ENCODE measurements at places on chromosomes 7 and 10.
A peak's percentile ranks its signal among the peaks of the same experiment; 100 is the strongest.

- no peak for DNase-seq
Measured at GRCh38 chr7:14841869-14842268, 60.7 kb downstream of the DGKB start.

- no peak for DNase-seq
Measured at GRCh38 chr10:122471531-122472177, 10.3 kb downstream of the HTRA1 start.

DNA sequence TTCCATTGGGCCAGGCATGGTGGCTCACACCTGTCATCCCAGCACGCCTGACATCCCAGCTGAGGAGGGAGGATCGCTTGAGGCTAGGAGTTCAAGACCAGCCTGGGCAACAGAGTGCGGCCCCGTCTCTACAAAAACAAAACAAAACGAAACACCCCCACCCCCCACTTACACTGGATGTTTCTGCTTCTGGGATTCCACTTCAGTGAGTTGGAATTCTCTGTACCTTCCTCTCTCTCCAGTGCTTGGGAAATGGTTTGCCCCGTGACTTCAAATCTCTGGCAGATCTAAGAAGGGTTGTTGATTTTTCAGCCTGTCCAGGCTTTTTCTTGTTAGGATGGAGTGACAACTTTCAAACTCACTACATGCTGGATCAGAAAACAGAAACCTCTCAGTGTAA, 106.9 kb downstream of the ANLN start:
- DNase-seq: no peak

GRCh38 chr10:131169146-131169545, 142.4 kb downstream of the TCERG1L start:
- no peak for DNase-seq

- no peak for DNase-seq
Measured at GRCh38 chr7:135169964-135170273, 588 bp downstream of the CYREN start.

DNA sequence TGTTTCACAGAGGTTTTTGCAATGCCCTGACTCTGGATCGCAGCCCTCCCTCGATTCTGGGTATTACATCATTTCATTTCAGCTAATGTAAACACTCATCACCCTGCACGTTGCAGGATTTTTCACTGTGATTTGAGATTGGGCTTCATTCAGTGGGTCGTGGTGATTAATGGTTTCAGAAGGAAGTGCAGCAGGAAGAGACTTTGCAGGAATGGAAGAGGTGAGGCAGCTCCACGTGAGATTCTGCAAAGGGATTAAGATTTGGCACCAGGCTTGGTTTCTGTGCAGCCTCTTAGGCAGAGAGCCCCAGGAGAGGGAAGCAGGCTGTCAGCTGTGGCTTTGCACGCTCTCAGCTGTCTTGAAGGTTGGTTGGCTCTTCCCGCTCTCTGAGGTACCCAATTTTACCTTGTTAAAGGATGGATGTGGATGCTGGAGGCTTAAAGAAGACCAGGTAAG, 95.2 kb downstream of the PLCE1 start:
- no peak for DNase-seq

GRCh38 chr10:63171255-63171855, 38.2 kb downstream of the NRBF2 start:
- no peak for DNase-seq

- no peak for DNase-seq
Measured at GRCh38 chr7:91778416-91778815, 102.1 kb downstream of the MTERF1 start.

DNA sequence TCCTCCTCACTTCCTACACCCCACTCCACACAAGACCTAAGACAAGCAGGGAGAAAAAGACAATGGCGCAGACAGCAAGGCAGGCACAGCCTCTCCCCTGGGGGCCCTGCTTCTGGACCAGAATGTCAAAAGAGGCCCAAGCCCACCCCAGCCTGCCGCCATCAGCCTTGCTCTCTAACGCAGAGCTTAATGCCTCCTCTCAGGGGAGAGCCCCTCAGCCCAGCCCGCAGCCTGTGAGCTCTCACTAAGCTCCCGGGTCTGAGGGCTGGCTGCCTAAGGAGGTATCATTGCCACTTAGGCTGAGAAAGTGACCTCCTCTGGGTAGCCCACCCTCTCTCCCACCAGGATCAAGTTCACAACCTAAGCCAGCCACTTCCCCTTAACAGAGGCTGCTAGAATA, 16.7 kb downstream of the SLIT1 start:
- DNase-seq: no peak

DNA sequence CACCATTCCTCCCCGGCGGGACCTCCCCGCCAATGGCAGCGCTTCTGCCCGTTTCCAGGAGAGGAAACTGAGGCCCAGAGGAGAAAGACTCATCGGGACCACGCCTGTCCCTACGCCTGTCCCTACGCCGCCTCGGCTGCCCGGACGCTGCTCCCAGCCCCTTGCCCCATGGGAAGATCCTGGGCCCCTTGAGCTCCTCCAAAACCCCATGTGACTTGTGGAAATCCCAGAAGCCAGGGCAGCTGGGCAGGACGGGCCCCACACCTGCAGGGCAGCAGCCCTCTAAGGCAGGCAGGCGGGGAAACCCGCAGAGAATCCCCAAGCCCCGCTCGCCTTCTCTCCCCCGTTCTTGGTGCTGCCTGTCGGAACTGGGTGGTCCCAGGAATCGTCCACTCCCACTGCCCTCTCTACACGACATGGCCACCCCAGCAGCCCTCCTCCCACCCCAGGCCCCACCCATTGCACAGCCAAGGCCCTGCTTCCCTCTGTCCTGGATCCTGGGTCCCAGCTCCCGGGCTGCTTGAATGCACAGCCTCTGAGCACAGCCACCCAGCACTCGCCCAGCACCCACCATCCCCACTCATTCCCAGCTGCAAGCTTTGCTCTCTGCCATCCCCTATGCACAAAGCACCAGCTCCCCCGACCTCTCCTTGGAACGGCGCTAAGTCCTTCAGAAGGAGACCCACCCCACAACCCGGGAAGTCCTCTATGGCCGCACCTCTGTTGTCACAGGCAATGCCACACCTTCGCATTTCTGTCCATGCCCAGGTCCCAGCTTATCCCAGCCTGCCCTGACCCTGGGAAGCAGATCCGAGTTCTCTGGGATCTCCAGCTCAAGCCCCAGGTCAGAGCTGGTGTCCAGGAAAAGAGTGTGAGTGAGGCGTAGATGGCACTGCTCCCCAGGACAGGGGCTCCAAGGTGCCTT, 50.6 kb downstream of the SLC29A4 start:
- DNase-seq: no peak

- DNase-seq: no peak
Measured at GRCh38 chr7:114264023-114264422, 150.6 kb upstream of the FOXP2 start.

DNA sequence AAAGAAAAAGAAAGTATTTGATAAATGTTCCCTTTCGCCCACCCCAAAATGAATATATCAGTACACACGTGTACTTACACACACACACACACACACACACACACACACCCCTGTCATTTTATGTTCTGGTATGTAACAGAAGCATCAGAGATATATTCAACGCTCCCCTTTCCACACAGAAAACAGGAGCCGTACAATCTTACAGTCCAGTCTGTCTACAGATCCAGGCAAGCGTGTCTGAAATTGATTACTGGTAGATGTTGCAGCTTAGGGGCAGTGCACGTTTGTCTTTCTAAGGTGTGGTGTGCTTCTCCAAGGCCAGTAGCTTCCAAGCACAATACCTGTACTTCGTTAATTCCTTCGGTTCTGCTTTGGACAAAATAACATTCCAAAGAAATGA, 143.7 kb upstream of the RNF32 start:
- no peak for DNase-seq

DNA sequence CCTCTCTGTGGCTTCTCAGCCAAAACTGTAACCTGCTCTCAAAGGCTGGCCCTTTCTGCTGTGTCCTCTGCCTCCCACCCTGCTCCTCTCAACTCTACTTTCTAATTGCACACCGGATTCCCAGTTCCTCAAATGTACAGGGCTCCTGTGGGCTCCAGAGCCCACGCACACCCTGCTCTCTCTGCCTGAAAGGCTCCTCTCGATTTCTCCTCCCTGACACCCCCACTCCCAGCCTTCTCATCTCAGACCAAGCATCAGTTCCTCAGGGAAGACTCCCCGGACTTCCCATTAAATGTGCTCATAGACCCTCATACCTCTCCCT, 111.7 kb upstream of the STEAP1B start:
- no peak for DNase-seq

- no peak for DNase-seq
Measured at GRCh38 chr10:34861293-34862021, 46.4 kb upstream of the PARD3 start.

- DNase-seq: no peak
Measured at GRCh38 chr10:100664316-100665149, 80.8 kb upstream of the PAX2 start.

GRCh38 chr10:102229810-102230263, 3.7 kb downstream of the ELOVL3 start:
- DNase-seq: peak; percentile 74

GRCh38 chr10:47350671-47351640, 2.8 kb downstream of the RBP3 start:
- no peak for DNase-seq

- DNase-seq: no peak
Measured at GRCh38 chr10:14172336-14172950, 158.3 kb downstream of the FRMD4A start.

DNA sequence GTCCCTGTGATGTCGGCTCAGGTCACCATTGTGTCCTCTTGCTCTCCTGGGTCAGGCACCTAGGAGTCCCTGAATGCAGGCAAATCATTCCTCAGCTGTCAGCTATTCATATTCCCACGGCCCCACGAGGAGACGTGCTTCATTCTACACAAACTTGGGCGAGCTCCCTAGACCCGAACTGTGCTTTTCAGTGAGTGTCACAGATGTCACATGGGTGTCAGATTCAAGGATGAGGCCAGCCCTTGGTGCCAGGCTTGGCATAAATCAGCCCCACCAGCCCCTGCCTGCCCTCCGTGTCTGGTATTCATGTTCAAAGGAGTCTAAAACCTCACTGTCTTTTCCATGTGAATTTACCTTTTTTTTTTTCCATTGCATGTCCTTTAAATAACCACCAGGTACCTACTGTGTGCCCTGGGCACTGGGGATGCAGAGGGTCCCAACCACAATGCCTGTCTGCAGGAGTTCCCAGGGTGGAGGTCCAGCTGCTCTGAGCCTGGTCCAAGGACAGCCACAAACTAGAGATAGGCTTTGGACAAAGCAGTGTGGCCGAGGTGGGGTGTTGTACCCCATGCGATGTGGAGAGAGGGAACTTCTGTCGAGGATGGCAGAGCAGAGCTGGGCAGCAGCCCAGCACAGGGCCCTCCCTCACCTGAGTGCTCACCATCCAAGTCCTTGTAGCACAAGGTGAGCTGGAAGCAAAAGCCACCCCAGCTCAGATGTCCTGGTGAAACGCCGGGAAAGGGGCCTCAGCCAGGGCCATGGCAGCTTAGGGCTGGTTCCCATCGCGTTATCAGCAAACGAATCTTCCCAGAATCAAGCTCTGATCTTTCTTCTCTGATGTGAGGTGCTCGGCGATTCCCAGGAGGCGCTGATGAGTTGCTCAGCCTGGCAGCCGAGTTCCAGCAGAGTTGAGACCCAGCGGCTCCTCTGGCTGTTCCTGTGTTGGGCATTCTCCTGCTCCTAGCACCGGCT, 611.9 kb downstream of the PTPRN2 start:
- DNase-seq: no peak

- no peak for DNase-seq
Measured at GRCh38 chr10:123377883-123378282, 223.7 kb downstream of the BUB3 start.

- DNase-seq: no peak
Measured at GRCh38 chr10:49274886-49275285, 24.1 kb upstream of the C10orf71 start.

DNA sequence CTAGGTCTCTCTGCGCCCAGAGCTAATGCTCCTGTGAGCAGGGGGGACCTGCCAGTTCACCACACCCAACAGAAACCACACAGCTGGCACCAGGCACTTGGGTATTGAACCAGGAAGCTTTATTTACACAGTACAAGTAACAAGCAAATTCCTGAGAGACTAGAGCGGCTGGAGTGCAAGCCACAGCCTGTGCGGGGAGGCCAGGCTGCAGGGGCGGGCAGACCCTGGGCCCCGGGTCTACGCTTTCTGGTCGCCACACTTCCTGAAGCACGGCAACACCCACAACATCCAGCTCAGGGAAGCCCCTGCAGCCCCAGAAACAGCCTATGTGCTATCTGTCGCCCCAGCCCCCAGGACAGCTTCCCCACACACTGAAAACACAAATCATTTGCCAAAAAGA, 125.0 kb downstream of the FAM53B start:
- no peak for DNase-seq

DNA sequence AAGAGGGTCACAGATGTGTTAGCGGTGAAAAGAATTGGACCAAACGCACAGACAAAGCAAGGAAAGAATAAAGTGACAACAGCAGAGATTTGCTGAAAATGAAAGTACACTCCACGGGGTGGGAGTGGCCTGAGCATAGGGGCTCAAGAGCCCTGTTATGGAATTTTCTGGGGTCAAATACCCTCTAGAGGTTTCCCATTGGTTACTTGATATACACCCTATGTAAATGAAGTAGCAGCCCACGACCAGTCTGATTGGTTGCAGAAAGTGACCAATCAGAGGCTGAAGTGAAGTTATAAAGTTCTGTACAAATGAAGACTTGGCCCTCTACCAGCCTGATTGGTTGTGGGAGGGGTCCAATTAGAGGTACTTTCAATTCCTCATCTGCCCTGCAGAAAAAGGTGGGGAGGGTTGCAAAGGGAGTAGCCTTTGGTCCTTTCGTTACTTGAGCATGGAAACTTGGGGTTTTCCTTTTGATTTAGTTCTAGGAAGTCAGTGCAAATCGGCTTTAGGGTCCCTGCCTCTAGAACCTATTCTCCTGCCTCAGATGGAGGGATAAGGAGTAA, 125.6 kb upstream of the PRPS1L1 start:
- no peak for DNase-seq

DNA sequence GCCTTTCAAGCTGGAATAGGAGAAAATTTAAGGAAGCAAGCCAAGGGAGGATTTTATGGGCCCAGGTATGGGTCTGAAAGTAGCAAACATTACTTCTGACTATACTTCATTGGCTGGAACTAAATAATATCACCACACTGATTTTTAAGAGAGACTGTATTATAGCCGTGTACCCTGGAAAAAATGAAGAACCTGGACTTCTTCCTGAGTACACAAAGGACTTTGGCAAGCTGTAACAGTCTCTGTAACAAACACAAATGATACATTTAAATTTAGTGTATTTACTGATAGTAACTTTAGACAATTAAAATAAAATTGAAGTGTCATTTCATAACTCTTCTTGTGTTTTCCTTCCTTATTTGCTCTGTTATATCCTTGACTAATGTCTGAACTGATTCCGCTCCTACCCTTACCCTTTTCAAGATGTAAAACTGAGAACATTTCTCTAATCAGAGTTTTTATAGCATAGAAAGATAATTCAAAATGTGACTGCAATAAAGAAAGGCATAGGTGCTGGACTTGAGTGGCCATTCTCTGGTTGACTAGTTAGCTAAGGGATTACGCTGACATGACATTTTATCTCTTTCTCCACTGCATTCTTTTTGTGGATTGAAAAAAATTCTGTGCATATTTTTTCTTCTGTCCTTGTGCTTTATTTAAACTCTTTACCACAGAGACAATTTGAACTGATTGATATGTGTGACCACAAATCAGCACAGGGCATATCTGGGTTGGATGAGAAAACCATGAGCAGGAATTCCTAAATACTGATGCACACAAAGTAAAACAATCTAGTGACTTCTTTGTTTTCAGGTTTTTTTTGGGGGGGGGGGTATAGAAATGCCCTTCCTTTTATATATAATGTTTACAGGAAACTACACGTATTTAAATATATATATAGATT, 349.7 kb downstream of the MDFIC start:
- no peak for DNase-seq

- no peak for DNase-seq
Measured at GRCh38 chr7:92715963-92716362, 120.4 kb downstream of the CDK6 start.
